ENCODE measurements at places on chromosomes 1 and 21. TPM values are rescaled to one million over a fixed set of nuclear protein-coding genes. Genes with fewer than 3 reads are reported as not detected.

The ZNF593OS gene
- total RNA-seq: 0.19 TPM

The FAM151A gene
- total RNA-seq: not detected

The GPR37L1 gene
- total RNA-seq: not detected

The MCOLN3 gene
- 3.4 TPM for total RNA-seq

The EPRS1 gene
- total RNA-seq: 187 TPM

The KIF17 gene
- 0.19 TPM for total RNA-seq

The DCLRE1B gene
- total RNA-seq: 1.9 TPM

The NEK2 gene
- total RNA-seq: 22.7 TPM

The RNU1-4 gene
- total RNA-seq: 1,390 TPM
